ENCODE measurements at places on chromosomes 11 and 22. TPM values are rescaled to one million over a fixed set of nuclear protein-coding genes. Genes with fewer than 3 reads are reported as not detected.

DNA sequence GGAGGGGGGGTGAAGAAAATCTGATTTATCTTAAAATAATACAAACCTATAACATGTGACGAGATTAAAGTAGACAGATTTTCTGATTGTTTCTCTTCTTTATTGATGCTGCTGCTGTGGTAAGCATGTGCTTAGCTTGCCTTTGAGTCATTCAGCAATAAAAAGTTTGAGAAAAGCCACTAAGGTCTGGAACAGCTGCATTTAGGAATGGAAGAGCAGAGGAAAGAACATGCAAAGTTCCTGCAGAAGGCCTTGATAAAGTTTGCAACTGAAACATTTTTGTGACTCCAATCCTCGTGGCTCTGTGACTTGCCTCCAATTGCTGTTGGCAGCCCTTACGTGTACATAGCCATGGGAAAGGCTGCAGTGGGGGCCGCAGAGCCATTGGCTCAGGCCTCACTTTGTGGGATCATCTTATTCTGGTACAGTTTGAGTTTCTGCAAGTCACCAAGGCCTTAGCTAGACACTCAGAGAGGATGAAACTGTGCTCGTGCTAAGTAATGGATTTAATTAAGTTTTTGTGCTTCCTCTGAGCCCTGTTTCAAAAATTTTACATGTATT, 370.2 kb downstream of the AASDHPPT start:
- no peak for DNase-seq

DNA sequence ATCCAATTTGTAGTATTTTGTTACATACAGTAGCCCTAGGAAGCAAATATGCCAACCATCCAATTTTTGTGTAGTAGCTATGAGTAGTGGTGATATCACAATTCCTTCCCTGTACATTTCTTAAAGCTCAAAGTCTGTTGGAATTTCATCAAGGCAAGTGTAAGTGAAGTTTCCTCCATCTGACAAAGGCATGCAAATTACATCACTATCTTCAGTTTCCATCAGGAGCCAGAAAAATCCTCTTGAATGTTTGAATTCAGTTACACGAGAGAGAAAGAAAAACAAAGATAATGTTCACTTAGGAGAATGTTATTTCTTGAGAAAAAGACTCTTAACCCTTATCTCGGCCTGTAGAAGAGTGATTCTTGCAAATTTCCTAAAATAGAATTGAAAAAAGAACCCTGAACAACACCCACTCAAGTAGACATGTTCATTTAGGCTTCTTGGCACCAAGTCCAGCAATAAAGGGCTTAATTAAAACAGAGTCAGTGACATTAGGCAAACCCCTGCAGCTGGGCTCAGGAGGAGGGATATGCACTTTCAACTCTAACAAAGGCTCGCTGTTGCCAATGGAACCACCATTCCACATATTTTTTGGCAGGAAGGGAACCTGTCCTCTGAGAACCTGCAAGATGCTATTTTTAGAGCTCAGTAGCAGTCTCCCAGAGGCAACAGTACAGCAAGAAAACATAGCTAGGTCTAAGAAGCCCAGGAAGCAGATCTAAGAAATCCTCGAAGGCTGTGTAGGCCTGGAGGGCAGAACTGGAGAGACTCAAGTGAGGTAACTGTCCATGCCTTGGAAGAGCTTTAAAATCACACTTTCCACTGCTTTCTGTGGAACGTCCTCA, 144.6 kb downstream of the CCDC81 start:
- DNase-seq, result no peak

The AP2A2 gene
- 19.1 TPM for total RNA-seq

DNA sequence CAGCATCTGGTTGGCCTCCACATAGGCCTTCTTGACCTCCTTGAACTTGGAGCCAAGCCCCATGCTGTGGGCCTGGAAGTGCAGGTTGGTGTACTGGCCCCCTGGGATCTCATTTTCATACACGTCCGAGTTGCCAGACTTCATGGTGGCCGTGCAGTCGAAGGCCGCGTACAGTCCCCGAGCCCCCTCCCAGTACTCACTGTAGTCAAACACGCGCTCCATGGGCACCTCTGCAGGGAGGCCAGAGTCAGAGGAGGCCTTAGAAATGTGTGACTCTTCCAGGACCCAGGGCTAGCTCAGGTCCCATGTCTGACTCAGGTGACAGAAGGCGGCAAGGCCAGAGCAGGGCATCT, 6.7 kb upstream of the LRFN4 start:
- DNase-seq, result no peak

Measured in HT1080 (cell line).